Activated T-helper 1 cell treated with anti-CD3 and anti-CD28 coated beads, Interleukin-2, amount 50 U/mL, for 16 hours (primary cell): ENCODE measurements at places on chromosomes 2 and 18.

GRCh38 chr18:42156281-42156680 is 201.2 kb downstream of the PIK3C3 start:
- no peak for DNase-seq

GRCh38 chr18:62339106-62339988 is 14.2 kb downstream of the TNFRSF11A start:
- no peak for DNase-seq

GRCh38 chr2:207227062-207227748 is 61.5 kb upstream of the KLF7 start:
- no peak for DNase-seq

DNA sequence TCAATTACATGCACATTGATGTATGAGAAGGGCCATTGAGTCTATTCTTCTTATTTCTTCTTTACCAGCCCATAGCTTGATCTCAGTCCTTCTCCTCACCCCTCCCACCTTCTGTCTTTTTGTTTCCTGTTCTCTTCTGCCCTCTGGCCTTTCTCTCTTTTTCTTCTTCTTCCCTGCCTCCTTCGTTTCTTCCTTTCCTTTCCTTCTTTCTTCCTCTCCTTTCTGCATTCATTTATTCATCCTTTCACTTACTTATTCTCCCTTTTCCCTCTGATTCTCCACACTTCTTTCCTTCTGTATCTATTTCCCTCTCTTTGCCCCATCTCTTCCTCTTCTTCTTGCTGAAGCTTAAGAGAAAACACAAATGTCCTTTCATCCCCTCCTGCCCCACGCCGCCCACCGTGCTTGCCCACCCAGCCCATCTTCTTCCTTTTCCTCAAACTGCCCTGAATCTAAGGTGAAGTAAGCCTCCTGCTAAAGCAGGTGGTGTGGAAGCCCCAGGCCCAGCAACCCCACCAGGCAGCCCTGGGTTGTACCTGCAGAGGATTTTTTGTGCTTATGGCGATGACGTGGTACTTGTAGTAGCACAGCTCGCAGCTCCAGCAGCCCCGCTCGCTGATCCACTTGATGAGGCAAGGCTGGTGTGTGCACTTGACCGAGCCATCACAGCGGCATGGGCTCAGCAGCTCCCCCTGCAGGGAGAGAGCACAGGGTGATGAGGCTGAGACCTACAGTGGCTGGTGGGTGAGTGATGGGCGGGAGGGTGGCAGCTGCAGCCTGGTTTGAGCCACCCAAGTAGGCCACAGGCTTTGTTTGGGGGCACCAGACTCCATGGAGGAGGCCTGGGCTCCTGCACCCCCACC is 89.0 kb downstream of the MARCHF4 start:
- no peak for DNase-seq

- DNase-seq, result no peak
Observed at GRCh38 chr2:126906781-126907180, 8.1 kb downstream of the TEX51 start.

- DNase-seq, result no peak
Observed at GRCh38 chr2:236637686-236638569, 68.3 kb downstream of the ACKR3 start.

DNA sequence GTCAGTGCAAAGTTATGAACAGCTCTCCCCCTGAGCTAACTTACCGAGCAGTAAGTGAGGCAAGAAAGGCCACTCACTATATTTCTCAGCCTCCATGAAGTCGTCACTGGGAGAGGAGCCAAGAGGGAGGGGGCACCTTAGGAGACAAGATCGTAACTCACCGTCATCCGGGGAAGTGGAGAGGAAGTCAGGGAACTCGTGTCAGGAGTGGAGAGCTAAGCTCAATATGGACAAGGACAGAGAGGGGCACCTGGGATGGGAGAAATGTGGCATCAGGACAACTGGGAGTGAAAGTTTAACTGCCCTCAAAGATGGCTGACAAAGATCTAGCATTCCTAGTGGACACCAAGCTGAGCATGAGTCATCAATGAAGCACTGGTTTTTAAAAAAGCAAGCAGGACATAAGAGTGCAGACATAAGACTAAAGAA is 37.1 kb downstream of the BCL11A start:
- no peak for DNase-seq

- DNase-seq, result no peak
Observed at GRCh38 chr2:212536817-212537725, 1.5 kb downstream of the ERBB4 start.

DNA sequence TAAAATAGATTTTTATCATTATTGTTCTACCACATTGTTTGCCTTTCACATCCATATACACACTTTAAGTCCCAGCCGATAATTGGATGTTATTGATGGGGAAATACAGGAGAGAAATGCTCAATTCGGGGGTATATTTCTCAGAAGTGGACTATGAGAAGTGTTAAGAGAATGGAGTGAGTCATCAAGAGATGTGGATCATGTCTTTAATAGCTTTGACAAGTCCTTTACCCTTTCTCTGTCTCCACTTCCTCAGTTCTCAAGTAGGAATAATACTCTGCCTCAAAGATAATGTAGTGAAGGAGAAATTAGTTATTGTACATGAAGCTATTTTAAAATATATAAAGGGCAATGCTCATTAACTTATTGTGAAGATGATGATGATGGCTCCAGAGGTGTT is 1017.6 kb upstream of the PIK3C3 start:
- DNase-seq, result no peak

- DNase-seq, result no peak
Observed at GRCh38 chr2:52391621-52392020, 1359.7 kb upstream of the NRXN1 start.
